ENCODE measurements at places on chromosomes 6 and 20. TPM values are rescaled to one million over a fixed set of nuclear protein-coding genes. Genes with fewer than 3 reads are reported as not detected.

SESN1 gene
- total RNA-seq, result 14.1 TPM

C20orf96 gene
- total RNA-seq, result 1.2 TPM

ADGB gene
- total RNA-seq, result 0.23 TPM

NCOA3 gene
- 18.2 TPM for total RNA-seq

SIRPB2 gene
- total RNA-seq, result 2.8 TPM

SCRT2 gene
- total RNA-seq, result not detected

SAPCD1 gene
- 0.59 TPM for total RNA-seq

SNAI1 gene
- 0.75 TPM for total RNA-seq

COL19A1 gene
- 0.51 TPM for total RNA-seq

EEF1A2 gene
- not detected for total RNA-seq

CD93 gene
- 16.0 TPM for total RNA-seq

MMP24 gene
- total RNA-seq, result 0.09 TPM

ZKSCAN3 gene
- 8.8 TPM for total RNA-seq

ZNF165 gene
- 0.51 TPM for total RNA-seq

VGLL2 gene
- not detected for total RNA-seq

ZNF831 gene
- total RNA-seq, result 0.75 TPM

SEMG1 gene
- total RNA-seq, result not detected

MCHR2 gene
- not detected for total RNA-seq

HM13 gene
- total RNA-seq, result 96.1 TPM

COQ3 gene
- 7.1 TPM for total RNA-seq

PRDM1 gene
- total RNA-seq, result 0.84 TPM

TRIM15 gene
- total RNA-seq, result 1.6 TPM

PRRT1 gene
- 0.08 TPM for total RNA-seq

HCK gene
- total RNA-seq, result 20.6 TPM

DXO gene
- total RNA-seq, result 11.0 TPM

Data from liver (tissue), 10 donors.